ENCODE measurements at places on chromosomes 6 and 20.

- no peak for DNase-seq
Measured at GRCh38 chr20:14521436-14521835, 184.0 kb upstream of the FLRT3 start.

- no peak for DNase-seq
Measured at GRCh38 chr20:3404402-3404801, 3.1 kb downstream of the DNAAF9 start.

GRCh38 chr6:169642455-169642854 is 59.4 kb downstream of the WDR27 start:
- no peak for DNase-seq

DNA sequence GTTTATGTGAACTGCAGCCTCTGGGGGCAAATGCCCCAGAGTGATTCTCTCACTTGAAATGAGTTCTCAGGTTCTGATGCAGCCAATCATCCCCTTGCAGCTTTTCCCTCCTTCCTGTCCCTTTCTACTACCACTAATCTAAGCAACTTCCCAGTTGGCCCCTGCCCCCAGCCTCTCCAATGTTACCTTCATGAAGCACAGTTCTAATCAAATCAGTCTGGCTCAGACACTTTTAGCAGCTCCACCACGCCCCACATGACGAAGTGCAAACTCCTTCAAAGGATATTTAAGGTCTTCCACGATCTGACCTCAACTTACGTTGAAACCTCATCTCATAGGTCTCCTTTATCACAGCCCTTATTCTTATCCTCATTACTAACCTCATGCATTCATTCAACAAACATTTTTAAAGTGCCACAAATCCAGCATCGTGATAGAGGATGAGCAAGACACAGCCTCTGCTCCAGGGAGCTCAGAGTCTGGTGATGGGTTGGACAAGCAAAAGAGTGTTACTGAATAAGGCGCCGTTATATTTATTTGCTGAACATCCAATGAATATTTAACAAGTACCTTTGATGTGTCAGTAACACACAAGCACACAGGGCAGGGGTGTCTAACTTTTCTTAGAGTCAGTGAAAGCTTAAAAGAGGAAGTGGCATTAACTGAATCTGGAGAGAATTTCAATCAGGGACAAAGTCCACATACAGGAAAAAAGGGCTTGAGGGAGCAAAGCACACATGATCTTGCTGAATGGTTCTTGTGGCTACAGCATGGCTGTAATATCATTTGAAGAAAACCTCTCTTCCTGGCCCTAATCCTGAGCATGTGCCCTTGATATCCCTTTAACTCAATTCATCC is 20.4 kb upstream of the DTNBP1 start:
- DNase-seq = no peak

DNA sequence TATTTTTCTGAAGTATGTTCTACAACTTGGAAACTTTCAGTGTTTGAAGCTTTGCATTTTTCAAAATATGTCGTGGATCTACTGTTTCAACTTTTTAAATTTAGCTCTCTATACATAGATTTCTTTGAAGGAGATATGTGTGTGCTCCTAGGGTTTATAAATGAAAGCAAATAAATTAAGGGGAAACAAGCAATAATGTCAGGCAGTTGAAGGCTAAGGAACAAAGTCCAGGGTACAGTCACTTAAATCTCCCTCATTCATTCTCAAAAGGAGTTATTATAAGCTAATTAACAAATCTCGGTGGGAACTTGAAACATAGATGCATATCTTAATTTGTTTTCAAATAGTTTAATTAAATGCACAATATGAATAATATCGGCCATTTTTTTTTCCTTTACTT is 79.4 kb downstream of the SAMD5 start:
- DNase-seq = no peak

DNA sequence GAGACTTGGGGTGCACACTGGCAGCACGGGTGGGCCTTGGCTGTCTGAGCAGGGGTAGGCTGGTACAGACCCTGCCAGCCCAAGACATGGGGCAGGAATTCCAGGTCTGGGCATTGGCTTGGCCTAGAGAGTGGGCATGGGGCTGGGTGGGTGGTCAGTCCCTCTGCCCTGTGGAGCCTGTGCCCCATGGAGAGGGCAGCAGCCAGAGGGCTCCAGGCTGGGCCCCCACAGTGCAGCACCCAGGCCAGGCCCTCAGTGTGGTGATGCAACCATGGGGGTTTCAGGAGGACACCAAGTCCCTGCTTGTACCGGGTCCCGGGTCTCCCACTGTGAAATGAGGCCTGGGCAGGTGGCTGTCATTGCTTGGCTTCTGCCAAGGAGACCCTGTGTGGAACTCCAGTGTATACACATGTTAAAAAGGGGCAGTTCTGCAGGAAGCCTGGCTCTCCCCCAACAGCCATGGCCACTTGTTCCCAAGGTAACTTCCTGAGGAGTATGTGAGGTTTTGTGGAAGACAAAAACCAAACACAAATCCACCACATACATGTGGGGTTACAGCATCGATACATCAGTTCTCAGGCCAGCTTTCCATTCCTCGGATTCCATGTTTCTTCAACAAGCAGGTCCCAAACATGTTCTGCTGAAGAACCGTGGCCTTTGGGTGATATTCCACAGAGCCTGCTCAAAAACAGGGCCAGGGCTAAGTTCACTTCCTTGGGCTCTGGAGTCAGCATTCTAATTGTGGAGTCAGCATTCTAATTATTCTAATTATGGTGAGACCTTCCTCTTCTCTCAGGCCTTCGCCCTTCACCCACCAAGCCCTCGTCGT is 77.3 kb downstream of the DACT2 start:
- no peak for DNase-seq

GRCh38 chr20:43682446-43682845 is 15.5 kb downstream of the MYBL2 start:
- DNase-seq = no peak

- no peak for DNase-seq
Measured at GRCh38 chr20:49284818-49285217, 7.0 kb upstream of the ZNFX1 start.

DNA sequence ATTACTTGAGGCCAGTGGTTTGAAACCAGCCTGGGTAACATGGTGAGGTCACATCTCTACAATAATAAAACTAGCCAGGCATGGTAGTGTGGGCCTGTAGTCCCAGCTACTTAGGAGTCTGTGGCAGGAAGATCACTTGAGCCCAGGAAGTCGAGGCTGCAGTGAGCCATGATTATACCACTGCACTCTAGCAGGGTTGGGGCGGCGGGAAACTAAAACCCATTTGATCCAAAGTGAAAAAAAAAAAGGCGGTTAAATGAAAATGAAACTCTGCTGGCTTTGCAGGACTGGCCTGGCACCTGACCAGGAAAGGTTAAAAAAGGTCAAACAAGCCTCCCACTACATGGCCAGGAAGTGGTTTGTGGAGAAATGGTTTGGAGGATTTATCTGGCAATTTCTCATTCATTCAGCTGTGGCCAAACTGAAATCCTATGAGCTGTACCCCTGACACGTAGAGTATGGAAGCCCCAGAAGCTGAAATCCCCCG is 36.6 kb downstream of the MTRES1 start:
- DNase-seq = peak; percentile 77

- DNase-seq = no peak
Measured at GRCh38 chr6:98840385-98840784, 6.0 kb downstream of the POU3F2 start.

- DNase-seq = no peak
Measured at GRCh38 chr20:3248993-3249347, 10.0 kb upstream of the SLC4A11 start.

DNA sequence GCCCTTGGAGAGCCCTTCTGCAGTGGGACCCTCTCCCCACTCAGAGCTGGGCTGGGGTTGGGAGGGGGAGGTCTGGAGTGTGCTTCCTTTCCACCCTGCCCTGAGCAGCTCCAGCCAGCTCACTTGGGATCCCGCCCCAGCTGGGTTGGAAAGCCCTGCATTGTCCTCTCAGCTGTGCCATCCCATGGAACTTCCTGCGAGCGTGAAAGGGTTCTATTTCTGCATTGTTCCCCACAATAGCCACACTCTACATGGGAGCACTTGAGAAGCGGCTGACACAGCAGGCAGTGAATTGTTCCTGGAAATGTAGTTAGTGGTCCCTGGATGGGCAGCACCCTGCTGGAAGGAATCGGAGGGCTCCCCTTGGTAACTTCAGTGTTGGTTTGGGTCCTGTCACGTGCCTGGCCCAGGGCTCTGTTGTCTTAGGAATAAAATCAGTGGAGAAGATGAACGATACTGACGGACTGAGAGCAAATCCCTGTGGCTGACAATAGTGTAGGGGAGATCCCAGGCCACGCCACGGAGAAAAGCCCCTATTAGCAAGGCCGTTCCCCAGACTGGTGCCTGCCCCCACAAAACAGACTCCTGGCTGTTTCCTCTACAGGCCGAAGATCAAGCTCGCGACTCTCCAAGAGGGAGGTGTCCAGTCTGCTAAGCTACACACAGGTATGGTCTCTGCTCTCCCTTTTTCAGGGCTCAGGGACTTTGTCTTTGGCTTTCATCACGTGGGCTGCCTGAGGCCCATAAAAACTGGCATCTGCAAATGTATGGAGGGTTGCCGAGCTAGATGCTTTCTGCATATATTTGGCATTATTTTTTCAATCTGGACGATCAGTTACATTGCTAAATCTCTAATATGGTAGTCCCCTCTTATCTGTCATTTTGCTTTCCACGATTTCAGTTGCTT is 18.8 kb downstream of the DNMT3B start:
- DNase-seq = no peak

- no peak for DNase-seq
Measured at GRCh38 chr6:38214159-38214558, 394.6 kb downstream of the ZFAND3 start.

DNA sequence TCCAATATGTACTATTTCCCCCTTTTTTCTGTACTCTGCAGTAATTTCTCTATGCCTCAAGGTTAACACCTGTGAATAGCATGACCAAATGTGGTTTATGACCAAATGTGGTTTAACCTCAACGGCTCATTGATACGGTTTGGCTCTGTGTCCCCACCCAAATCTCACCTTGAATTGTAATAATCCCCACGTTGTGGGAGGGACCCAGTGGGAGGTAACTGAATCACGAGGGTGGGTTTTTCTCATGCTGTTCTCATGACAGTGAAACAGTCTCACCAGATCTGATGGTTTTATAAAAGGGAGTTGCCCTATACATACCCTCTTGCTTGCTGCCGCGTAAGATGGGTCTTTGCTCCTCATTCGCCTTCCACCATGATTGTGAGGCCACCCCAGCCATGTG is 18.7 kb downstream of the DEK start:
- DNase-seq = peak; percentile 72

DNA sequence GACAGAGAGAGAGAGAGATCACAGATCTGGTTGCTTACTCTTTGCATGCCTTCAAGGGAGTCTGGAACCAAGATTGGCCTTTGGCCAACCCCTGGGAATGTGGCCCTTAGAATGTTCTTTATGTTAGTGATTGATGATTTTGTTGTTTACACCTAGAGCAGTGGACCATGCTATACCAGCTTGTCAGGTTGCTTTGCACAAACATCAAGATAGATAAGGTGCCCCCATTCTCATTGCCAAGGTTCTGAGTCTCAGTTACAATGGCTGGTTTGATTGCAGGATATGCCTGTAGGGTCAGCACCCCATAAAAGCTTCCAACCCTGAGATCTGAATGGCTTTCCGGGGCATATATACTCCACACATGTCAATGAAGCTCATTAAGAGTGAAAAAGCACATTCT is 53.5 kb upstream of the SLC2A12 start:
- DNase-seq = no peak

GRCh38 chr6:157997893-157998608 is 16.4 kb downstream of the SYNJ2 start:
- no peak for DNase-seq

GRCh38 chr20:47027042-47027441 is 132.4 kb downstream of the EYA2 start:
- no peak for DNase-seq

- peak; percentile 98 for DNase-seq
Measured at GRCh38 chr6:26596579-26597388, at the start of gene ABT1. TSS of gene ABT1 (plus strand) at chr6:26596953. CDS start at chr6:26596983, 30 bp downstream.

- no peak for DNase-seq
Measured at GRCh38 chr6:111573131-111573883, 32.4 kb downstream of the TRAF3IP2 start.

GRCh38 chr6:17998442-17998841 is 11.0 kb upstream of the KIF13A start:
- DNase-seq = no peak

- no peak for DNase-seq
Measured at GRCh38 chr6:129498541-129498940, 211.4 kb downstream of the ARHGAP18 start.

GRCh38 chr6:144758602-144759001 is 473.5 kb downstream of the UTRN start:
- DNase-seq = peak; percentile 33

DNA sequence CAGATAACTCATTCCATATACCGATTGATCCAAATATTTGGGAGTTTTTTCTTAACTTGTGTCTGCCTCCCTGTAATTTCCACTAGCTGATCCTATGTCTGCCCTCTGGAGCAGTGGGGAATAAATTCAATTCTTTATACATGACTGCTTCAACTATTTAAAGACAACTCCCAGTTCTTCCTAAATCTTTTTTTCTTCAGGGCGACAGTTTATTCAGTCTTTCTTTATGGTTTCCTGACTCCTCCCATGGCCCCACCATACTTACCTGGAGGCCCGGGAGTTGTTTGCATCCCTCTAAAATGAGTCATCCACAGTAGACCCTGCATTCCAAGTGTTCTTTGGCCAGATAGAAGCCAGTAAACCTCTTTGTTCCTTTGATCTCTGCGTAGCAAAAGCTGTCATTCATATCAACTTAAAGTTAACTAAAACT is 73.6 kb downstream of the LCA5 start:
- DNase-seq = no peak

DNA sequence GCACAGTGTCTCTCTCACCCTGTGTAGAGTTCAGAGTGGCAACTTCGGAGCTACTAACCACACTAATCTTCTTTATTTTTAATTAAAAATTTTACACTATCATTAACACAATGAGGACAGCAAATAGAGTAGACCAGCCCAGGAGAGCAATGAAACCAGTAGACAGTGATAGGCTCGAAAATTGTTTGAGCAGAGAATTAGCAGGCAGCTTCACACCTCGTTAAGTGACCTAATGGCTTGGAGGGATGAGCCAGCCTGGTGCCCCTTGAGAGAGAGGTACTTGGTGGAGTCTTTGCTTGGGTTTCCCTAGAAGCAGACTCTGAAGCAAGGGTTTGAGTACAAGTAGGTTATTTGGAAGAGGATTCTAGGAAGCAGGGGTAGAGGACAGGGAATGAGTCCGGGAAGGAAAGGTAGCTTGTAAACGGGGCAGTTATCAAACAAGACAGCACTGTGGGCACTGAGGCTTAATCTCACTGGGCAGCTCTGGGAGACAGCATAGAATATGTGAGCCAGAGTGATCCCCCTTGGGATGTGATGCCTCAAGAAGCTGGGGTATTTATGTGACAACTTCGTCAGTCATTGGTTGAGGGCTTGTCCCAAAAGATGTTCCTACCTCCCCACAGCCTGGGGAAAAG is 146.1 kb downstream of the PCSK2 start:
- no peak for DNase-seq

DNA sequence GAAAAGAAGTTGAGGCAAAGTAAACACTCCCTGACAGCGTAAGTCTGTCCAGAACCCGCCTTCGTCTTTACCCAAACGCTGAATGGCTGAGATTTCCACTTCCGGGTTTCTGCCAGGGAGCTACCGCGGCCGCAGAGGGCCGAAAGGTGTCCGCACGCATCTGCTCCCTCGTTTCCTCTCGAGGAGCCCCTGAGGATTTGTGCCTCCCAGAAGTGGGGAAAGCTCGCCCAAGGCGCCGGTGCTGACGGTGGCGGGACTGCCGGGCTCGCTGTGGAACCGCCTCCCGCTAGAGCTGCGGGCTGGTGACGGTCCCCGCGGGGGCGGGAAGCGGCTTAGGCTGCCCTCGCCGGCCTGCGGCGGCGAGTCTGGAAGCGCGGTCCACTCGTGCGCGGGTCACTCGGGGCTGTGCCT is 1760.2 kb upstream of the DEFB115 start:
- no peak for DNase-seq
